Iris pigment epithelial cell (primary cell): ENCODE measurements at places on chromosomes 7 and 10.

DNA sequence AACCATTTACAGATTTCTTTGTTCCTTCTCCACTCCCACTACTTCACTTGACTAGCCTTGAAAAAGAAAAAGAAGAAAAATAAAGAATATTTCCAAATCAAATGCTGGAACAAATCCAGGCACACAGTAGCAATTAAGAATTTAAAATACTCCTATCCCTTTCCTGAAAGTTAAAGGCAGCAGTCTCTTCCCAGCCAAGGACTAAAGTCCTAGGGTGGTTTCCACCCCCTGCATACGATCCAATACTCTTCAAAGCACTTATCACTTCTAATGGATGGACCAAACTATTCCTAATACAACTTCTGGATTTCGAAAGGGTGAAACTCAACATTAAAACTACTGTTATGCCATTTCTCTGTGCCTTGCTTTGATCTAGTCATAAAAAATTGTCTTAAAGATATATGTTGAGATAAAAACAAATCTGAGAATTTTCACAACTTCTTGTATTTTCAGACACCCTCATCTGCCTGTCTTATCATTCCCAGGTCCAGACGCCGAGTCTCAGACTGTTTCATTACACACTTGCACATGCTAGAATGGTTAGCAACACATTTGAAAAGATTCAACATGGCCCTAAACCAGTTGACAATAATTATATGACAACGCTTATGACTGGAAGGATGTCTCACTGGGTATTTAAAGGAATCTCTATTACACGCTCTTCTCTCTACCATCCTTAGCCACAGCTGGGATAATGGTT is 13.4 kb downstream of the ELMO1 start:
- no peak for DNase-seq

DNA sequence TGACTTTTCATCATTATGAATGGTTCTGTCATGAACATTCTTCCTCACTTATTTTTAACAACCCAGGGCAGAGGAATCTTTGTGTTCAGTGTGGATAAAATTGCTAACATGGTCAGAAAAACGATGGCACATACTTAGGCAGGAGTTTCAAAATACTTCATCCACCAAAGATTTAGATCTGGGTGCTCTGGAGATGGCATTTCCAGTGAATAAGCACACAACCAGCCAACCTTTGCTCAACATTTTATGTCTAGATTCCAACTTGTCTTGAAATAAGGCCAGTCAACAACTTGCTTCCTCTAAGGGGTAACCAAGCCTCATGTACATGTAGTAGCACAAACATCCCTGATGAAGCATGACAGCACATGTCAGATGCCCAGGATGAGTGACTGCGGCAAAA is 33.4 kb upstream of the ADRB1 start:
- no peak for DNase-seq

DNA sequence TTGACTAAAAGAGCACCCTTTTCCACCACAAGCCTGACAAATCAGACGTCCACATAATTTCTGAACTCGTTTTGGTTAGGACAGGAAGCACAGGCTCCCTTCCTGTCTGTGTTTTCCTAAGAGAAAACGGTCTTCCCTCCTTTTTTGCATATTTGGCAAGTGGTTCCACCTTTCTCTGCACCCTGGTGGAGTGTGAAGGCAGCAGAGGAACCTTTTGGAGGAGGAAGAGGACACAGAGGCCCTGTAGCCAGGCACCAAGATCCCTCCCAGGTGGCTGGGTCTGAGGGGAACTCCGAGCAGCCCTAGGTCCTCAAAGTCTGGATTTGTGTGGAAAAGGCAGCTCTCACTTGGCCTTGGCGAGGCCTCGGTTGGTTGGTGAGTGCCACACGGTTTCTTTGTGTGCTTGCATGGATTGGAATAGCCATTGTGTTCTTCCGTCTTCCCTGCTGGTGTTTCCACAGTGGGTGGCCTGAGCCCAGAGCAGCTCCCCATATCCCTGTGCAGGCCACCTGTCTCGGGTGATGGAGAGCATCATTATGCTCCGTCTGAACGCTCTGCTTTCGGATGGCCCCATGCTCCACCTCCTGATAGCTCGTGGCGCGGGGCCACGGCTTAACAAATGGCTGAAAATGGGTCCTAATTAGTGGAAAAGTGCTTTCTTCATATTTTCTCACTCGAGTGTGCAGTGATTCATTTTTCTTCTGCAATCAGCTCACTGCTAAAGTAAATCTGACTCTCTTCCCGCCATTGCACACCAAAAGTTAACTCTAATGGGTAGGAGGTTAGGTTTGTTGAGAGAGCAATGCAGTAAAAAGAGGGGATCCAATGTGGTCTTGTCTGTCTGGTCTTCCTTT is 4.2 kb downstream of the IKZF1 start:
- no peak for DNase-seq

DNA sequence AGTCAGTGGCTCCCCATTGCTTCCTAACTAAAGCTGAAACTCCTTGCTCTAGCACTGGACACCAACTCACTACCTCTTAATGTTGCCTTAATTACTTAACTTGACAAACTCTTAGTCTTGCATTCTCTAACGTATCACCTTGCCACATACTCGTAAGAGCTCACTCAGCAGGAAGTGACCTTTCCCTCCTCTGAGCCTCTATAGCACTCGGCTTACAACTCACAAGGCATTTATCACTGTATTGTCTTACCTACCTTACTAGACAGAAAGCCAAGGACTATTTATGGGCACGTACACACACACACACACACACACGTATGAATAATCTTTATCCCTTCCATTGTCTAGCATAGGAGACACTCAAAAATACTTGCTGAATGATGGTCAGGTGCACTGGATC is 21.2 kb downstream of the CEP41 start:
- DNase-seq: peak; percentile 56

GRCh38 chr7:48839108-48839507 is 85.2 kb upstream of the CDC14C start:
- DNase-seq: no peak

DNA sequence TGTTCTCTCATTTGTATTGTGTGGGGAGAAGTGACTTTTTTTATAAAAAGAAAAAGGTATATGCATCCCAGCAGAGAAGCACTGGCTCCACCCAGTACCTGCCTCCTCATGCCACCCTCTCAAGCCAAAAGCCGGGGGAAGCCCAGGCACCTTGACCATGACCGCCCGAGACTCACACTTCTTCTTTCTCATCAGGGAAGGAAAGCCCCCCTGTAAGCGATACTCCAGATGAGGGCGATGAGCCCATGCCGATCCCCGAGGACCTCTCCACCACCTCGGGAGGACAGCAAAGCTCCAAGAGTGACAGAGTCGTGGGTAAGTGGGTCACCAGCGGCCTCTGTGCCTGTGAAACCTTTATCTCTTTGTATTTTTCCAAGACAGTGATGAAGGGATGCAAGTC is 22.9 kb downstream of the IKZF1 start:
- DNase-seq: no peak

GRCh38 chr7:37109016-37109683 is 339.5 kb downstream of the ELMO1 start:
- no peak for DNase-seq
